ENCODE measurements at places on chromosomes 11 and 22.

- DNase-seq = no peak
These were observed 261.9 kb upstream of the LUZP2 start for GRCh38 chr11:24234822-24235508.

GRCh38 chr11:65636108-65637031 lies 1.5 kb upstream of the SIPA1 start:
- no peak for DNase-seq

- no peak for DNase-seq
These were observed 6.2 kb downstream of the CLCF1 start for GRCh38 chr11:67366961-67367760.

- DNase-seq = no peak
These were observed 55.1 kb downstream of the MAML2 start for GRCh38 chr11:96287822-96288439.

- no peak for DNase-seq
These were observed 14.7 kb upstream of the CD5 start for GRCh38 chr11:61087426-61088119.

DNA sequence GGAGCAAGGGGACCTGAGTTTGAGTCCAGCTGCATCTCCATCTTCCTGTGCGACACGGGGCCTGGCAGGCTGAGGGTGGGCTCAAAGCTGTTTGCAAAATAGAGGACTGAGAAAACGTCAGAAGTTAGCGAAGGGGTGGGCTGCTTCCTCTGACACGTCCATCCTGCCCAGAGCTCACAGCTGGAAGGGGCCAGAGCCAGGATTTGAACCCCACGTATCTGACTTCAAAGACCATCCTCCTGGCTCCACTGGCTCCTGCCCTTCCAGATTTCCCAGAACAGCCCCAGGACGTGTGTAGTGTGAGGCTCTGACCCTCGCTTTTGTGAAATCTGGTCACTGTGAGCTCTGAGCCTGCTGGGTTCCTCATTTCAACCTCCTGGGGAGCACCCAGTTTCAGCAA lies 56.3 kb downstream of the CD82 start:
- no peak for DNase-seq

DNA sequence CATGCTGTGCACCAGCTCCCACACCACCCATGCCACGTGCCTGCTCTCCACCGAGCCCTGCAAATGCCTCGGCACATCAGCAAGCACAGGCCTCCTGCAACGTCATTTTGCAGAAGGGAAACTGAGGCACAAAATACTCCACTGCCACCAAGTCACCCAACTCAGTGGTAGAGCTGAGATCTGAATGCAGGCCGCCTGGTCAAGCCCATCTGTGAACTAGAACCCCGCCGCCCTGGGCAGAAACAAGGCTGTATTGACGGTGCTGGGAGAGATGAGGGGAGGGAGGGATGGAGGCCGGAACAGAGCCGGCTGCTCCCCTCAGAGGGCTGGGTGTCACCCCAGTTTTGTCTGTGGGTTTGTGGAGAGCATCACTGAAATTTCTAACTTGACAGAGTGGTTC lies 81.4 kb downstream of the CDKN1C start:
- DNase-seq = no peak

DNA sequence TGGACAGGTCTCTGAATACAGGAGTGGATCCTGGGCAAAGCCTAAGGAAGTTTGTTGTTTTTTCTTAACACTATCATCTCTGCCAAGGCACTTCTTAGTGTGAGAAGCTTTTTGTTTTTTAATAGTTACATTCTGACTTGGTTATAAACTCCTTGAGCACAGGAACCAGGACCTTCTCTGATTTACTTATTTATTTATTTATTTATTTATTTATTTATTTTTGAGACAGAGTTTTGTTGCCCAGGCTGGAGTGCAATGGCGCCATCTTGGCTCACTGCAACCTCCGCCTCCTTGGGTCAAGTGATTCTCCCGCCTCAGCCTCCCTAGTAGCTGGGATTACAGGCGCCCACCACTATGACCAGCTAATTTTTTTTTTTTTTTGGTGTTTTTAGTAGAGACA lies 11.0 kb downstream of the RNF185 start:
- no peak for DNase-seq

- no peak for DNase-seq
These were observed 78.6 kb downstream of the PRR5L start for GRCh38 chr11:36374726-36375125.

DNA sequence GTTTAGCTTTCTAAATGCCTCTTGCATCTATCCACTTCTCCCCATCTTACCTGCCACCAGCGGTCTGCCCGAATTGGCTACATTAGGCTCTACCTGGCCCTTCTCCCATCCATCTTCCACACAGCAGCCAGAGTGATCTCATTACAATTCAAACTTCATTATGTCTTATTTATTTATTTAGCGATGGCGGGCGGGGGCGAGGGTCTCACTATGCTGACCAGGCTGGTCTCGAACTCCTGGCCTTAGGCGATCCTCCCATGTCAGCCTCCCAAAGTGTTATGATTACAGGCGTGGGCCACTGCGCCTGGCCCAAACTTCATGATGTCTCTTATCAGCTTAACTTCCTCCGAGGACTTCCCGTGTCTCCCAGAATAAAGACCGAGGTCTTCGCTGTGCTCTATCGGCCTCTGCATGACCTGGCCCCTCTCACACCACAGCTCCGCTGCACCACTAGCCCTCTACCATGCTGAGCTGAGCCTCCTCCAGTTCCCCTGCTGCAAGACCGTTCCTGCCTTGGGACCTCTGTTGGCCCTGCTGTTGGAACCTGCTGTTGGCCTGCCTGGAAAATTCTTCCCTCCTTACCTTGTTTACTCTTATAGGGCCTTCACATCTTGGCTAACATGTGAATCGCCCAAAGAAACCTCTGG lies 870 bp upstream of the CTTN start:
- no peak for DNase-seq

GRCh38 chr22:43493297-43493696 lies 81.5 kb downstream of the MPPED1 start:
- DNase-seq = no peak

GRCh38 chr11:19558189-19558986 lies 154.2 kb upstream of the NAV2 start:
- no peak for DNase-seq

GRCh38 chr22:46727813-46728364 lies 10.2 kb downstream of the CERK start:
- DNase-seq = no peak

DNA sequence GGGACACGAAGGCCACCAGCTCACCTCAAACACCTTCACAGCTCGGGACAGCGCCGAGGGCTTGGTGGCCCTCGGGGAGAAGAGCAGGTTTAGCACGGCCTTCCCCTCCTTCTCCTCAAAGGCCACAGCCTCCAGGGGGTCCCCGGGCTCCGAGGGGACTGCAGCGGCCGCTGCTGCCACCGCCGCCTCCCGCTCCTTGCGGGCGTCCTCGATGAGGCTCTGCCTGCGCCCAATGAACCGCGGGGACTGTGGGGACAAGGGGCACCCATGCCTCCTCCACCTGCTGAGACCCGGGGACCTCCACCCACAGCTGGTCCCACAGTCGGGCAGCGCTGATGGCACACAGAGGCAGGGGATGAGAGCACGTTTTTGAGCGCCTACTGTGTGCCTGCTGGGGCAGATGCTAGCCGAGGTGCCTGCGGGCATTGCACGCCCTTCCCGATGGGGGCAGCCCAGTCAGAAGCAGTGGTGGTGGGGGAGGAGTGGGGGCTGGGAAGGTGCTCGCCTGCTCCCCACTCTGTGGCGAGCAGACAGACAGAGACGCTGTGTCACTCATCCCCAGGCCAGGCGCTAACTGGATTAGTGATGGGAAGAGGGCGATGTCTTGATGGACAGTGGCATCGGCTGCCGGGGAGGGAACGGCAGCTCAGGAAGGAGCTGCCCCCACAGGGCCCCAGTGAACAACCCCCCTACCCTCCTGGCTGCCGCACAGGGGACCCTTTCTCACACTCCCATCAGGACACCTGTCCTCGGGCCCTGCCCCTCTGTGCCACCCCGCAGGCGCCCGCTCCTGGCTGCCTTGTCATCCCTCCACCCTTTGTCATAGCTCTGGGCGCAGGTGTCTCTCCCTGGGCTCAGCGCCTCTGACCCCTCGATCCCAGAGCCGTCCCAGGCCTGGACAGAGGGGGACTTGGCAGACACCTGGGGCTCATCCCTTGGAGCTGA lies 1.7 kb downstream of the TH start:
- DNase-seq = no peak

DNA sequence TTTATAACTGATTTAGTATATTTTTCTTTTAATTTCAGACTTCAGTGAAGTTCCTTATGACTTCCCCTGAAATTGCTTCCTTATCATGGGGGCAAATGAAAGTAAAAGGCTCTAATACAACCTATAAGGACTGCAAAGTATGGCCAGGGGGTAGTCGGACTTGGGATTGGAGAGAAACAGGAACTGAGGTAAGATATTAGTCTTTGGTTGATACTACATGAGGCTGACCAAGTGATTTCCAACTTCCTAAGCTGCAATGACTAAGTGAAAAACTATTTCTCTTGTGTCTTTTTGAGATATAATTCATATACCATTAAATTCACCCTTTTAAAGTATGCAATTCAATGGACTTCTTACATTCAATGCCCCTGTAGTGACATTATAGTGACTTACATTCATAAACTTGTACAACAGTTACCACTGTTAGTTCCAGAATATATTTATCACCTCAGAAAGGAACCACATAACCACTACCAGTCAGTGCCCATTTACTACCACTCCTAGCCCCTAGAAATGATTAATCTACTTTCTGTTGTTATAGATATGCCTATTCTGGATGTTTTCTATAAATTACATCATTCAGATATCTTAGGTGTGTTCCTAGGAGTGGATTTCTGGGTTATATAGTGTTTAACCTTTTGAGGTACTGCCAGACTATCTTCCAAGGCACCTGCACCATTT lies 21.6 kb downstream of the AAMDC start:
- DNase-seq = no peak

DNA sequence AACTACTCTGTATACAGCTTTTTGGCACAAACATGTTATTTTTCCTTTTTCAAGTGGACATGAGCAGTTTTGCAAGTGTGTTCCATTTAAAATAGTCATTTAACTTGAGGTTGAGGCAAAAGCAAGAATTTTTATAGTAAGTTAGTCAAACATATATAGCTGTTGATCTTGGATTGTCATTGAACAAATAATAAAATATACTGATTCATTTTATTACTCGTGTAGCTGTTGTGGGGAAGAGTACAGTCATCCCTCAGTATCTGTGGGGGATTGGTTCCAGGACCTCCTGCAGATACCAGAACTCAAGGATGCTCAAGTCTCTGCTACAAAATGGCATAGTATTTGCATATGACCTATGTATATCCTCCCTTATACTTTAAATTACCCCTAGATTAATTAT lies 45.3 kb downstream of the EXT2 start:
- DNase-seq = no peak

DNA sequence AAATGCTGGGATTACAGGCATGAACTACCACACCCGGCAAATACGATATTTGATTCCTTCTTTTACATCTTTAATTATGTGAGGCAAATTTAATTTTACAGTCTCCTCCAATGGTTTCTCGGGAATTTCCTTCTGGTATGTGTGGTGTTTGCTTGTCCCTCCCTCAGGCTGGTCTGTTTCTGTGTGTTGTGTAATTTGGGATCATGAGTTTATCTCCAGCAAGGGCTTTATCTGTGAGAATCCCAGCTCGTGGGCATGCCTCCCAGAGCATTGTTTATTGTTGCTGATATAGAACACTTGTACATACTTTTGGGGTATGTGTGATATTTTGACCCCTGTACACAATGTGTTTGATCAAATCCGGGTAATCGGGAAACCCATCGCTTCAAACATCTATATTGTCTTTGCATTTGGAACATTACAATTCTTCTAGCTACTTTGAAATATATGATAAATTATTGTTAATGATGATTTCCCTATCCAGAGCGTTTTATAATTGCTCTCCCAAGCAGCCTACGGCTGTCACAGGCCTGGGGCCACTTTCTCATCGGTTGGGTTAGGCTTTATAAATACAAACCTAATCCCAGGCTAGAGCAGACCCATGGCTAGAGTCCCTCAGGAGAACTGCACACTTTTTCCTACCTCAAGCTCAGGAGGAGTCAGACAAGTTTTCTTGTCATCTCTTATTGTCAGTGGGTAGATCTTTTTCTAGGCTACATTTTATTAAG lies 15.0 kb upstream of the PRR5 start:
- DNase-seq = no peak

DNA sequence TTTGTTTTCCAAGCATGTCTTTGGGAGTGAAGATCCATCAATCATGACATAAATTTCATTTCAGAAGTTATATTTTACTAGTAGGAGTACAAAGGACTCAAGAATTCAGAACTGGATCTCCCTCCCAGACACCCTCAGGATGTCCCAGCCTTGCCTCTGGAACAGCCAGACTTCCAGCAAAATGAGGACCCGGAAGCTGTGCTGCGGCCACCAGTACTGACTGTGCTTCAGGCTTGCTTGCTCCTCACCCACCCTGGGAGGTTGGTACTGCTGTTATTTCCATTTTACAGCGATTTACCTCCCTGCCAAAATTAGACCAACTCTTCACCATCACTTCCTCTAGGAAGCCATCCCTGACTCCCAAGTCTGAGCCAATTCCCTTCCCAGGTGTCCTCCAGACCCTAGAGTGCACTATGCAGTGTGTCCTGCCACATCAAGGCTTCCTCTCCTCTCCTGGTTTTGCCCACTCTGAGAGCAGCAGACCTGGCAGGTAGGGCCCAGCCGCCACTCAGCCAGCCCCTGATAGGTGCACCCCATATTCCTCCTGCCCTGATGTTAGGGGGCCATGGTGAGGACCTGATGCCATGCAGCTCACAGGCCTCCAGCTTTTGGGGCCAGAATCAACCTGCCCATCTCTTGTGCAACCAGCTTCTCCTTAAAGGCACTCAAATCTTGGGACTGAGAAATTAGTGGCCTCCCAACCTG lies 47.3 kb upstream of the WNT7B start:
- DNase-seq = no peak

GRCh38 chr11:126310200-126310991 lies 6.5 kb downstream of the DCPS start:
- peak; percentile 61 for DNase-seq

DNA sequence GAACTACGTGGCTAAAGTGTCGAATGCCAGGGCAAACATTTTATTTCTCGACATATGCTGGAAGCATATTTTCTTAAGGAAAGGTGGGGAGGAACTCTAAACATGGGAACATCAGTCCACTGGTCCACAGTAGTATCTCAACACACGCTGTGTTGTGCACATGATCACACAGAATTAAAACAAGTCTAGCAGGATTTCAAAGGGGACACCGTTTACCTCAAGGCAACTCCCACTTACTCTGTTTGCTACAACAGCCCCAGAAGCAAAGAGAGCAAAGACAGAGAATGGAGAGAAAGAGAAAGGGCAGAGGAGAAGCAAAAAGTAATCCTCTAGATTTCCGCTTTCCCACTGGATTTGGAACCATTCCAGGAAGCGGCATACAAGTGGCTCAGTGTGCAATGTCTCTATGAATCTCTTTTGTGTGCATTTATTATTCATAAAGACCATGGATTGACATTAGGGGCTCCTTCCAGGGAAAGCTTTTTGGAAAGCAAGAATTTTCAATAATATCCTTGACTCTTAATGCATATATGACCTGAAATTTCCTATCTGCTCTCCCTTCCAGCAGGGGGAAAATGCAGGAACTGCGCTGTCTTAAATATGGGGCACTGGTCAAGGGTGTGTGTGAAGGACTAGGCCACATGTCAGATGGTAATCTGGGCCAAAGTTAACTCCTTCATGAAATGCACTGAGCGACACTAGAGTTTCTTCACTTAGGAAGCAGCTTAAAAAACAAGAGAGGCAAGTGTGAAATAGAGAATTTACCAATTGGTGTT lies 34.8 kb upstream of the CCDC34 start:
- no peak for DNase-seq

Measured in glomerular endothelial cell (primary cell).